Testis (tissue), 5 donors: ENCODE measurements at places on chromosomes 5 and 9.

DNA sequence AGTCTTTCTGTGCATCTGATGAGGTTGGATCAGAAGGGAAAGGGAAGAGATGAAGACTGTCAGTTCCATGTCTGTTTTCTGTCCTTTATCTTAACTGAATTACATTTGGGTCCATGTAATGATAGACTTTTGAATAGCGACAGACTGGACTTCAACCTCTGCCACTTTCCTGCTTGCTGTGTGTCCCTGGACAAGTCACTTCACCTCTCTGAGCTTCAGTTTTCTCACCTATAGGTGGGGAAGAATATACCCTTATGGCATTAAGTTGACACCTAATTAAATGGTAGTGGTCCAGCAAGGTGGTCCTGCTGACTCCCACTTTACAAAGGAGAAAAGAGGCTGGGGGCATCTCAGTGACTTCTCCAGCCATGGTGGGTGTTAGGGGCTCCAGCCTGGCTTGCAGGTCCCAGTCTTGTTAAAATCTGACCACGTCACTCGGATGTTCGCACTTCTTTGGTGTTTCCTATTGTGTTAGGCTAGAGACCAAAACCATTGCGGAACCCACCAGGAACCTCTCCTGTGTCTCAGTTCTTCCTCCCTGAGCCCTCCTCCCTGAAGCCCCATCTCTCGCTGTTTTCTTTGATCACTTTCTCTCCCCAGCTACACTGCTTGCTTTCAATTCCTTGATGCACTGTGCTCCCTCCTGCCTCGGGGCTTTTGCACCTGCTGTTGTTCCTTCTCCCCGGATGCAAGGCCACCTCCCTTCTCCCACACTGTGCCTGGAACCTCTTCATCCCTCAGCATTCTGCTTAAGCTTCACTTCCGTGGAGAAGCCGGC is 256.5 kb downstream of the NSG2 start:
- no peak for DNase-seq

GRCh38 chr9:89440951-89441654 is 56.8 kb downstream of the SEMA4D start:
- peak; percentile 34 for DNase-seq

DNA sequence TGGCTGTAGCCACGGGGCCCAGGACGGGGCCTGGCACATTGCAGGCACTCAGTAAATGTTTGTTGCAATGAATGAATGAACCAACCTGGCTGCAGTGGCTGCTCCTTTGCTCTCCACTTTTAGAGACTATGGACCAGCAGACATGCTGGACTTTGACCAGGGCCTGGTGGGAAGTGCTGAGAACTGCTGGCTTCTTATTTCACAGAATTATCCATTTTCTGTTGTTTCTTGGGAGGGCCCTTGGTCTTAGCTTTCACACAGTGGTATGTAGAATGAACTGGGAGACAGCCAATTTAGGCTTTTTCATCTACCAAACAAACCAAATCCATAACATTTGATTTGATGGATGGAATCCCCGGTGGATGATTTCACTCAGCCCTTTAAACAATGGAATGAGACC is 78.0 kb upstream of the LHFPL2 start:
- no peak for DNase-seq

- no peak for DNase-seq
These were observed 90.0 kb downstream of the PDE8B start for GRCh38 chr5:77300451-77300850.

GRCh38 chr5:29089591-29090130 is 2051.3 kb upstream of the CDH9 start:
- no peak for DNase-seq

- no peak for DNase-seq
These were observed 716.1 kb upstream of the WWC1 start for GRCh38 chr5:167575330-167575729.

GRCh38 chr9:93606187-93606586 is 29.8 kb downstream of the PHF2 start:
- no peak for DNase-seq

- no peak for DNase-seq
These were observed 25.9 kb upstream of the PPP1R2B start for GRCh38 chr5:156824241-156824640.
